ENCODE measurements at places on chromosomes 3 and 15.

DNA sequence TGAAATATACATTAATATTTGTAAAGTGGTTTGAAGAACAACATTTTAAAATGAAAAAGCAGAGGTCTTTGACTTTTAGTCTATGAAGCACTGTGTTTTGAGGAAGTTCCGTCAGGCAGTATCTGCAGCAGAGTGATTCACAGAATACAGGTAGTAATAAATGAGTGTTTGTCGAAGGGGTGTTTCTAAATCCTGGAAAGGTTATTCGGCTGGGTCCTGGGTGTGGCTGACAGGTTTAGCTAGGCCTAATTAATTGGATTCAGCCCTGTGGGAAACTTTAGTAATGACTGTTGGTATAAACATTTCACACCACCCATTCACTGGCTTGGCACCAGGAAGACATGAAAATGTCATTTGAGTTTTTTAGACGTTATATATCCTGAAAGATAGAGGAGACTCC is 51.3 kb downstream of the TIPARP start:
- DNase-seq = no peak

DNA sequence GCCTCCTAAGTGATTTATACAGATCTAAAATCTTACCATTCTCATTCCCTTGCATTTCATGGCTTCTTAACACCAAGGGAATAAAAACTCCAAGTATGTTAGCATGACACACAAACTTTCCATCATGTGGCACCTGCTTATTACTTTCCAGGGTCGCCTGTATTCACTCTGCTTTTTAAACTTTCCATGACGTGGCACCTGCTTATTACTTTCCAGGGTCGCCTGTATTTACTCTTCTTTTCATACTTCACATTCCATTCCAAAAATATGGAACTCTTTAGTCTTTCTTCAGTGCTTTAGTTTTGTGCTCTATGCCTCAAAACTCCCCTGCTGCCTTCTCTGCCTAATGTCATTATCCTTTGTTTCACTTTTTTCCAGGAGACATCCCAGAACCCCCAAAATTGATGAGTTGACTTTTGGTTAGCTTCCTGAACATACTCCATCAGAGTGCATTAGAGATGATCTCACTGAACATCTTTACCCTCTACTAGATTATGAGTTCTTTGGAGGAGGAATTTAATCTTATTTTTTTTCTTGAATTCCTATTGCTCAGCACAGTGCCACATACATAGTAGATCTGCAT is 47.0 kb downstream of the CALML4 start:
- no peak for DNase-seq

- DNase-seq = no peak
These were observed 509.9 kb downstream of the MECOM start for GRCh38 chr3:169153656-169154055.

DNA sequence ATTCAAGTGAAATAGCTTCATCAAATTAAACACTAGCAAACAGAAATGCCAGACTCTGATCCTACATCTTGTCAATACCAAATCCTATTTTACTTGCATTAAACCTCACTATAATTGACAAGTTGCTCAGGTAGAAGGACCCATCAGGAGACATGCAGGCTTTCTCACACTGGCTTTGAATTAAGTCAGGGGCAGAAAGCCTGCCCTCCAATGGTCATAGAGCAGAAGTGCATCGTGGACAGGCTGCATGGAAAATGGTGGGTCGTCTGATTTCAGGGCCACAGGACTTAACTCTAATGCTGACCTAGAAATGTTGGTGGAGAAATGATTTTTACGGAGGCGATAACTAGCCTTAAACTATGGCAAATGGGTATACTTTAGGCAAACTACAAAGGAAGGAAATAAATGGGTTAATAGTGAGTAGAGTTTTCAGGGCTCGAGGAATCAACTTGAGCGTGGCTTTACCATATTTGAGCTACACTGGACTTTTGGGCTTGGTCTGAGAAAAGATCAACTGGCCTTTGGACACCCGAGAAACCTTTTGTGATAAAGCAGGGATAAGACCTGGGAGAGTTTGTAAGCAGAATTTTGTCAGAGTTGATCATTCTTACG is 283.9 kb downstream of the GRM7 start:
- no peak for DNase-seq

GRCh38 chr3:186630950-186631641 is 9.1 kb upstream of the FETUB start:
- DNase-seq = no peak

DNA sequence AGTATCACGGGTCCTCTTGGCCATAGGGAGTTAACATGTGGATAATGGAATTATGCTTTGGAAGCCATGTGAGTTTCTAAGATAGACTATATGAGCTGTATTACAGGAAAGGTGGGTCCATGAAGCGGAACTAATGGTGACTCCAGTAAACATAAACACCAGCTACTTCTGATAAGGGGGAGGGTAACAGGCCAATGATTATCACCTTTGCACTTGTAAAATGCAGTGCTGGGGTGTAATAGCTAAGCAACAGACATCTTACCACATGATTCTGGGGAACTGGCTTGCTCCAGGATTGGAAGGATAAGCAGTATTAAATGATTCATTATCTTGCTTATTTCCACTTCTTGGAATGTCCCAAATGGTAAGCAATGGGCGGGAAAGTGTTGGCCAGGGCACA is 61.4 kb upstream of the CD47 start:
- no peak for DNase-seq

DNA sequence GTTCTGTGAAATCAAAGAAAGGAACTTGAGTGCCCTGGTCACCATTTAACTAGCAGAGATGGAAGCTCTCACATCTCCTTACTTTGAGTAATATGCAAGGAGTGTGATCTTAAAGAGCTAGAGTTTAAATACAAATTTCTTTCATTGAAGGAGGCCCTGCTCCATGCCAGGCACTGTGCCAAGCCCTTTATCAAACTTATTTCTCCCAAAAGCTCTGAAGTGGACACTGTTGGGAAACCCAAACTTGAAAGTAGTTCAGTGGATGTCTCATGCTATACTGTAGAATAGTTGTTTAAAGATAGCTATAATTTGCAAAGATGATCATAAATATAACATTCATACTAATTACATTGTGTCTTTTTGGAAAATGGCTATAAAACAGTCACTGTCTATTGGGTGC is 17.1 kb downstream of the GALNT15 start:
- DNase-seq = no peak

GRCh38 chr3:13189639-13190377 is 116.6 kb upstream of the IQSEC1 start:
- no peak for DNase-seq

DNA sequence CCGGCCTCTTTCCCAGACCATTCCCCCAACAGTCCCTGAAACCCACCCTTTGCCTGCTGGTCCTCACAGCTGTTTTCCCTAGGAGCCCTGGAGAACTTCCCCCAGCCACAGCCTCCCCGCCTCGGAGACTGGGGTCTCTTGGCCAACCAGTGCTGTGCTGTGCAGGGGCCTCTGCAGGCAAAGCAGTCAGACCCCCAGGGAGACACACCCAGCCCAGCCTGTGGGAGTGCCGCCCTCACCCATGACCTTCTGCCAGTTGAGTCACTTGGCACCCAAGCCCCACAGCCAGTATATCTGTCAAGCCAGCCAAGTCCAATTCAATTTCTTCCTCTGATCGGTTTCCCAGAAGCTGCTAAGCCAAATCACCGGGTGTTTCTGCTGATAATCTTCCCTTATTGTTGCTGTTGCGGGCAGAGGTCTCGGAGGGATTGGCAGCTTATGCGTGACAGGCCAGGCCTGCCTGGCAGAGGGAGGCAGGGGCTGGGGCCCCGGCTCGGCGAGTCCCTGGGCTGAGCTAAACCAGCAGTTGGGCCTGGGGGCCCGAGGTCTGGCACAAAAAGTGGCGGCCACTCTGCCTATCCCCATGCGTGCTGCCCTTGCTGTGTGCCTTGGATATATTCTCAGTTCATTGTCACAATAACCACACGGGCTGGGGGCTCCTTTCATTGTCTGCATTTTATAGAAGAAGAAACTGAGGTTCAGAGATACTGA is 65.6 kb upstream of the SLC6A1 start:
- no peak for DNase-seq
